ENCODE measurements at places on chromosomes 5 and 9.
A peak's percentile ranks its signal among the peaks of the same experiment; 100 is the strongest.

GRCh38 chr5:127950707-127951391 is 132.7 kb upstream of the SLC12A2 start:
- DNase-seq: no peak

GRCh38 chr5:78405829-78406750 is 45.7 kb downstream of the SCAMP1 start:
- no peak for DNase-seq

DNA sequence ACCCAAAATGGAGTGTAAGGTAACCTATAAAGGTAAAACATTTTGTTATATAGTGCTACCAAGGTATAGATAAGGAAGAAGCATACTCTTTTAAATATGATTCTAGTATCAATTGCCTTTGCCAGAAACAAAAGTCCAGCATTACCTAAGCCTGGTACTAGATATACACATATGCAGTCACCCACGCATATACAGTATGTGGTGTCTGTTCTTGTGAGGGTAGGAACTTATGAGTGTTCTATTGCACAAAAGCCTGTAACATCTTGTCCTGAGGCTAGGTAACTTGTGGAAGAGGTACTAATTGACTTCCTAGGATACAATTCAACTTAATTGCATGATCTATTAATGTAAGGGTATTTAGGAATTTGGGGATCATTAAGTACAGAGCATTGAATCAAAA is 31.3 kb upstream of the IFNE start:
- no peak for DNase-seq

GRCh38 chr9:36158122-36158521 is 11.1 kb upstream of the CCIN start:
- DNase-seq: no peak

DNA sequence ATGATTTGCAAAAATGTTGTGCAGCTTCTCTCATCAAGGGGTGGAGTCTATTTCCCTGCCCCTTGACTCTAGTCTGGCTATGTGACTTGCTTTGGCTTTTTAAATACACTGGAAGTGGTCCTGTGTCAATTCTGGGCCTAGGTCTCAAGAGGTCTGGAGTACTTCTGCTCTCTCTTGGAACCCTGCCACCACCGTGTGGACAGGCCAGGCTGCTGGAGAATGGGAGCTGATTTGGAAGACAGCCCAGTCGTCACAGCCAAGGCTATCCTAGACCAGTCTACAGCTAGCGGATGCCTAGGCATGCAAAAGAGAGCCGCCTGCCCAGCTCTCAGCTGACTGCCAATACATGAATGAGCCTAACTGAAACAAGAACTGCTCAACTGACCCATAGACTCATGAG is 56.7 kb upstream of the CLINT1 start:
- no peak for DNase-seq

DNA sequence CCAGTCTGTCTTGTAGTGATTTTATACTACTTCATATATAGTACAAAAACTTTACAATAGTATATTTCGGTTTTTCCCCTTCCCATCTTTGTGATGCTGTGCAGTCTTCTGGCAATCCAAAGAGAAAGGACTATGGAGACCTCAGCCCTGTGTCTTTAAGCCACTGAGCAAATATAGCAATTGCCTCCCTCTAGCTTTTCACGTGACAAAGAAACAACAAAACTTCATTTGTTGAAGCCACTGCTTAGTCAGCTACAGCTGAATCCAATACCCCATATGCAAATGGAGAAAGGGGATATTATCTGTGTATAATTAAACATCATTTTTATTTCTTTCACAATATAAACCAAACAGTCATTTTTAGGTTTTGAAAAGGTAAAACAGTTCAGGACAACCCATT is 142.8 kb upstream of the STK32A start:
- DNase-seq: no peak

DNA sequence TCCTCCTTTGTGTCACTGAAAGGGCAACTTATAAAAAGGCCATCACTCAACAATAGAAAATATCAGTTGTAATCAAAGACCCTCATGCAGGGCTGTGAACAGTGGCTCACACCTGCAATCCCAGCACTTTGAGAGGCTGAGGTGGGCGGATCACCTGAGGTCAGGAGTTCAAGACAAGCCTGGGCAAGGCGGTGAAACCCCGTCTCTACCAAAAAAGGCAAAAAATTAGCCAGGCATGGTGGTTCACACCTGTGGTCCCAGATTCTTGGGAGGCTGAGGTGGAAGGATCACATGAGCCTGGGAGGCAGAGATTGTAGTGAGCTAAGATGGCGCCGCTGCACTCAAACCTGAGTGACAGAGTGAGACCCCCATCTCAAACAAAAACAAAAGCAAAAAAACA is 24.7 kb downstream of the GLDC start:
- no peak for DNase-seq

GRCh38 chr5:37619353-37619752 is 220.5 kb downstream of the GDNF start:
- DNase-seq: no peak

GRCh38 chr5:54383941-54384340 is 71.6 kb upstream of the HSPB3 start:
- no peak for DNase-seq

- DNase-seq: no peak
These were observed 23.3 kb upstream of the NDUFB6 start for GRCh38 chr9:32596096-32596865.

DNA sequence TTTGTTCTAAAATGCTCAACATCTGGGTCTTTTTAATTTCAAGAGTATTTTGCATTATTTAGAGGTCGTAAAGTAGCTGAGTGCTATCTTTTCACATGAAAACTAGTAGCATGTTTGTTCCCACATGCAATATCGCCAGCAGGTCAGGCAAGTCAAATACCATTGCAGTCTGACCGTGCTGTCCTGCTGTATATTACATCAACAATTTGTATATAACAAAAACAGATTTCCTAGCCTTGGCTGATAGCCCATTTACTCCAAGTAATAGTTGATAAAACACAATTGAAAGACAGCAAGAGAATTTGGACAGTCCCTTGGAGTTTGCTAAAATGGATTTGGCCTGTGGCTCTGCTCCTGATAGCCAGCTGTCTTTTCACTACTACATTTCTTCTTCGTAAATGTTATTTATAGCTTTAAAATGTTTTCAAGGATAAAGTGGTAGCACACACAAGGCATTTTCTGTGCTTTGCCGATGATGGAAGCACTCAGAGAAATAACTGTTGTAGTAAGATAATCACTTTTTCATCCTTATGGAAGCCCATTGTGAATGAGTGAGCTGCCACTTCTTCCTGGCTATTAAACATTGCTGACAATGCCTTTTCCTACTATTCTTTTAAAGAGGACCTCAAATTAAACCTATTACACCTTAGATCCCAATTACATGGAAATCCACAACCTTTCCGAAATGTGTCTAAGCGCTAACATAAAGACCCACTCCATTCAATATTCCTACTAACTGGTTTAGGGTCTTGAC is 992.1 kb downstream of the MAT2B start:
- DNase-seq: no peak

DNA sequence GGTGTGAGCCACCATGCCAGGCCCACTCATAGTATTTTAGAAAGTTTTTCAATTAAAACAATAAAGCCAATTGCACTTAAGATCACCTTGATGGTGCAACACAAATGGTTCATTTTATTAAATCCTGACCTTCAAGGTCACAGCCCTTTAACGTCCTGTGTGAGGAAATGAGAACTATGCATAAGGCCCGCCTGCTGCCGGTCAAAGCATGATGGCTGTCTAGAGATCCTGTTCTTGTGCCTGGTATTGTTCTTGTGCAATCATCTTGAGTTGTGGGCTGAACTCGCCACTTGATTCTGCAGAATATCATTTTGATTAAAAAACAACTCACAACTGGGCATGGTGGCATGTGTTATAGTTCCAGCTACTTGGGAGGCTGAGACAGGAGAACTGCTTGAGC is 43.6 kb upstream of the FBXW11 start:
- DNase-seq: no peak

DNA sequence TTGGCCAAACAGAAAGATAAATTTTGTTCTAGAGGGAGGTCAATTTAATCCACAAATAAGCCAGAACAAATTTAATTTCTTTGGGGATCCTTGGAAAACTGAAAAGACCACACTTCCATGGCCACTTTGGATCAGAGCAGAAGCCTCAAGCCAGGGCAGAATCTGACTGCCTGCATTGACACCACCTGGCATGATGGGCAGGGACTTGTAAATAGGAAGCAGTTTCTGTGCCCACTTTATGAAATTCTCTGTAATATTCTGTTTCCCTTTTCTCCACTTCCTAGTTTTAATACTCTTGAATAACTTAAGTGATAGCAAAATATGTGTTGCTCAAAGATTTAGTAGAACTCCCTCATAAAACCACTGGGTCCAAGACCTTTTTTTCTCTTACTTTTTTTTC is 6.7 kb upstream of the TMEM252 start:
- DNase-seq: no peak

GRCh38 chr5:34411470-34412346 is 244.4 kb upstream of the RAI14 start:
- DNase-seq: no peak

DNA sequence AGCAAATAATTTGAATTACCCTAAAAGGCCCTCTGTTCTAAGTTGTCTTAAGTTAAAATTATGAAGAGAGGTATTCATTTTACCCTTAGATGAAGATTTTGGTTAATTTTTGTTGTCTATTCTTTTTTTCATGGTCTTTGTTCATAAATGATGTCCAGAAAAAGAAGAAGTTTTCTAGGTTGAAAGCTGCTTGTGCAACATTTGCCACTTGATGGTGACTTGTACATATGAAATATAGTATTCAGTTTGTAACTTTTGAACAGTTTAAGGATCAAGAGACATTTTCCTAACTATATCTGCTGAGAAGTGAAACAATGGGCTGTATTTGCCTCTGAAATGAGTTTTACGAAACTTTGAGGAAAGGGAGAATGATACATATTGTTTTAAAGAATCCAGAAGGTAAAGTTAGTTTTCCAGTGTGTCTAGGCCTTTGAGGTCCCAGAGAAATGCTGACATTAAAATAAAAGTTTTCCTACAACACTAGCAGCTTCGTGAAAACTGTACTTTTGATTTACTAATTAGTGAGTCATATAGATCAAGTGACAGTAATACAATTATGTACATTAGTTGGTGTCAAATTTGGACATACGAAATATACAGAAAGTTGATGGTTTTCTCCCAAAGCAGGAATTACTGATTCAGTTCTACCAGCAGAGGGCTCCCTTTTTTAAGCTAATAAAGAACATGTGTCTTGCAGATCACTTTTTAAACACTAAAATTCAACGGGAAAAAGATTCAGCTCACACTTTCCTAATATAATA is 70.5 kb downstream of the PIK3R1 start:
- no peak for DNase-seq

GRCh38 chr5:1003296-1003937 is 5.2 kb upstream of the NKD2 start:
- peak; percentile 24 for DNase-seq

DNA sequence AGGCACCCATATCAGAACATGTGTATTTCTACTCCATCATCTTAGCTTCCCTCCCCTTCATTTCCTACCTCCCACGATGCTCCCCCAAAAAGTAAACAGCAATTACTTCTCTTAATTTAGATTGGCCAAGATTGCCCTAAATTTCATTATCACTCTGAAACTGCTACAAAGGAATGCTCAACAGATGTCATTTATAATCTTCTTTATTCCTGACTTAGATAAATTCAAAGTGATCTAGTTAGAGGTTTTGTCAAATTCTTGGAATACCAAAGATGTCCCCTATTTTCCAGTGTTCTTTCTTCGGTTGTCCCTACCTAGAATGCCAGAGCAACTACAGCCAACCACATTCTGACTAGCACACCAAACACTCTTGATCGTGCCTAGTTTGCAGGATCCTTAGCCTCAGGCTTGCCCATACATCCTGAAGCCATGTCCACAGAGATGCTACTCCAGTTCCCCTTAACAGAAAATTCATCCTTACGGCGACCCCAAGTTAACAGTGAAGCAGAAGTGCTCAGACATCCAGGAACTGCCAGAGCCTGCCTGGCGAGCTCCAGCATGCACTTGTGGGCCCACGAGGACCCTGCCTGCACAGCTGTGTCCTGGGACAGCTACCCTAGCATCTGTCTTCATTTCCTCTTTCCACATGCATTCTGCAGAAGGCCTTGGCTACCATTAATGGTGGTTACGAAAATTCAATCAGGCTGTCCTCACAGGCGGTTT is 31.6 kb downstream of the DAP start:
- DNase-seq: no peak

DNA sequence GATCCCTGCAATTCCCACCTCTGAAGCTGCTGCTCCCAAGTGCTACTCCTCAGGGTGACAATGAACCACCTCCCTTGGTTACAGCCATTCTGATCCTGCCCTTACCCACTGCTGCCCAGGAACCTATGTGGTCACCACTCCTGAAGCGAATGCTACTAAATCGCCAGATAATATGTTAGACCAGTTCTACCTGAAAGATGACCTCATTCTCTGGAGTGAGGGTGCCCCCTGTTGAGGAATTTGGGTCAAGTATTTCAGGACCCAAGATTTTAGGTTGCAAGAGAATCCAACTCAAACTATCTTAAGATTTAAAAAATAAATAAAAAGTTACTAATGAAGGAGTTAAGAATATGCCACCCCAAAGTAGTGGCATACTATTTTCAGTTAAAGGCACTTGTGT is 5.8 kb upstream of the SNAPC3 start:
- no peak for DNase-seq

All from activated CD4-positive, CD25-positive, alpha-beta regulatory T cell treated with anti-CD3 and anti-CD28 coated beads, Interleukin-2, amount 50 U/mL, for 72 hours (primary cell).